Mesothelial cell of epicardium (in vitro differentiated cells): ENCODE measurements at places on chromosomes 5 and 9. TPM values are rescaled to one million over a fixed set of nuclear protein-coding genes. Genes with fewer than 3 reads are reported as not detected.

DNA sequence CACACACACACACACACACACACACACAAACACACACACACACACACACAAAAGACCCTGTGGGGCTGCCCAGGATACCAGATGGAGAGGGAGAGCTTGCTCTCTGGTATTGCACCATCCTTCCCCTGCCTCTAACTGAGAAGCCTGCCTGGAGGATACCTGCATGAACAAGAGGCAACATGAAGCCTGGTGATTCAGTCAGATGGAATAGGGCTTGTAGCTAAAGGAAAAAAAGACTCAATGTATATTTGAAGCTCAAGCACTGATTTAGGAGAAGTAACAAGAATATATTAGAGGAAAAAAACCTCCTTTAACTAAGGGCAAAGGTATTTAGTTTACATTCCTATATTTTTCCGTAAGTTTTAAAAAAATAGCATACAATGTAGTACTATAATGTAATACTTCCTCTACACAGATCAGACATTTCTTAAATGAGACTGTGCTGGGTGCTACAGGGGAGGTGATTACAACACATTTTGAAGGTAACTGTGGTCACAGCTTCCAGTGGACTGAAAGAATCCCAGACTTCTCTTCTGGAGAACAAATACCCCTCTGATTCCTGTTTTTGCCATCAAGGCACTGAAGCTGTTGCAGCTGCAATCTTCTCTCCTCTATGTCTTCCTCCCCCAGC lies 169.3 kb downstream of the DCP2 start:
- no peak for DNase-seq

- no peak for DNase-seq
Measured at GRCh38 chr5:138038826-138039225, 5.9 kb upstream of the FAM13B start.

DNA sequence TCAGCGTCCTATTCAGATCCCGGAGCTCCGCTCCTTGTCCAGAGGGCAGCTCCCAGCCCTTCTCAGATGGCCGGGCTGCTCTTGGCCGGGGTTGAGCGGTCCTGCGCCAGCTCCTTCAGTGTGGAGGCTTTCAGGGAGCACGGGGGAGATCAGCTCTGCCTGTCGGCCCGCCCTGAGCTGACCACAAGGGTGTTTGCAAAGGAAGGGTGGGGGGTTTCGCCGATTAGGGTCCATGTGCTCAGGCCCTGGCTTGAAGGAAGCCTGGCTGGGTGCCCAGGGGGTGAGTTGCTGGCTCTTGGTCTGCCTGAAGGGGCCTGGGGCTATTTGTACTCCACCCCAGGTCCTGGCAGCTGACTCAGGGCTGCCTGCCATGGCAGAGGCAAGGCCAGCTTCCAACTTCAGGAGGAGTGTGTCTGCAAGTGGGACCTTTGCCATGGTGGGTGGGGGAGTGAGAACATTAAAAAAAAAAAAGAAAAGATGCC lies 250.1 kb upstream of the KLF4 start:
- DNase-seq = no peak

- peak; percentile 99 for DNase-seq
Measured at GRCh38 chr5:149551227-149552037, at the start of gene CSNK1A1. CSNK1A1 (minus strand) TSS chr5:149551439; CDS start chr5:149550964, 475 bp downstream.

The GMCL2 gene
- not detected in 3 replicates for total RNA-seq

The CCNG1 gene
- 229 to 243 TPM (median 230 TPM) in 3 replicates for total RNA-seq
